HT-29 (cell line): ENCODE measurements at places on chromosomes 12 and 14. TPM values are rescaled to one million over a fixed set of nuclear protein-coding genes. Genes with fewer than 3 reads are reported as not detected.

The SERPINA4 gene
- 0.57 and 1.8 TPM in 2 replicates for total RNA-seq

The TAS2R8 gene
- not detected in 2 replicates for total RNA-seq

DNA sequence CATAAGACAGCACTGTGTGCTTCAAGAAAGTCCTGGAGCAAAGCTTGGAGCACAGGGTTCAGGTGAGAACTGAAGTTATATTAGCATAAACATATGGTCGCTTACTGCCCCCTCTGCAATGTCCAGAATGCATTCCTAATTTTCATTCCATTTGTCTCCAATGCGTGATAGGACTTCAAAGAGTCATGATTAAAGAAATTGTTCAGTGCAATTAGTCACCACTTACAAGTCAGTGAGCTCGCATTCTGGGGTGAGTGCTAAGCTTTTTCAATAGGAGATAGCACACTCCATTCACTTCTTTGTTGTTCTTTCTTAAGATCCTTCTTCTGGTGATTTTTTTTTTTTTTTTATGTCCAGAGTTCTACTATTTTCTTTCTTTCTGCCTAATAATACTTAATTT, 398.4 kb downstream of the SYT1 start:
- DNase-seq, result no peak

GRCh38 chr12:6319446-6319845, 9.0 kb downstream of the PLEKHG6 start:
- DNase-seq, result no peak

DNA sequence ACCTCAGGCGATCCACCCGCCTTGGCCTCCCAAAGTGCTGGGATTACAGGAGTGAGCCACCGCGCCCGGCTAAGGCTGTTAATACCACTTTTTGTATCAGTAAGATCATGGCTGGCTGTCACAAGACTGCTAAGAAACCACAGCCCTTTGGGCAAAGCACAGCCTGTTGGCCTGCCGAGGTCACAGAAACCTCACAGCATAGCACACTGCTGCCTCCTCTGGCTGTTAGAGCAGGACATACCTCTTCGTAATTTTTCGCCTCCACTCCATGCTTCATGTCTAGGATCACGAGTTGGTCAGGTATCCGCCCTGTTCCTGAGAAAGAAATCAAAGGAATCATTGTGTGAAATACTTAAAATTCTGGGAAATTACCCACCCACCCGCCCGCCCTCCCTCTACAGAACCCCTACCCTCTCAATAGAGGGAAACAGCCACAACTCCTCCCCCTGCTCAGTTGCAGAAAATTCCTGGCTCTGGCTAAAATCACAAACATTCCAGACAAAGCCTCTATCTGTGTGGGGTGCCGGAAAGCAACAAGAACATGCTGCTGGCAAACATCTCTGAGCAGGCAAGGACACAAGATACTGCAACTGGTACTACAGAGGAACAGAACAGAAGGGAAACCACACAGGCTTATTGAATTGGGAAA, 20.7 kb upstream of the NEK9 start:
- DNase-seq, result peak; percentile 78

The PCNX1 gene
- 10.9 and 11.8 TPM in 2 replicates for total RNA-seq

GRCh38 chr14:94884616-94885230, 114.8 kb upstream of the GSC start:
- no peak for DNase-seq

The A2ML1 gene
- total RNA-seq, result not detected in 2 replicates

The ALX1 gene
- not detected in 2 replicates for total RNA-seq

DNA sequence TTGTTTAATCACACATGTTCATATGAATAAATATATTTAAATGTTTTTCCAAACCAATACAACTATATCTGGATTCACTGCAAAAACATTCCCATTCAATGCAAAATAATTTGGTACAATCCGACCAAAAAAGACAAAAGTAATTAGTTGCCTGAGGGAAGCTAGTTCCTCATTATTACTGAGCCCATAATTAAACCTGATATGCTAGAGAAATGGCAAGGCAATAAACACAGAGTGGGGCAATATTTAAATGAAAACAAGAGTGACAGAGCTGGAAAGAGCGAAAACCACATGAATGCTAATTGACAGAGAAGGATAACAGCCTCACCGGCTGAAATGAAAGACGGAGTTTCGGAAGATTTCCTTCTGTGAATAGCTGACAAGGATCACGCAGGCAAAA, 82.6 kb downstream of the TMCC3 start:
- DNase-seq, result no peak

DNA sequence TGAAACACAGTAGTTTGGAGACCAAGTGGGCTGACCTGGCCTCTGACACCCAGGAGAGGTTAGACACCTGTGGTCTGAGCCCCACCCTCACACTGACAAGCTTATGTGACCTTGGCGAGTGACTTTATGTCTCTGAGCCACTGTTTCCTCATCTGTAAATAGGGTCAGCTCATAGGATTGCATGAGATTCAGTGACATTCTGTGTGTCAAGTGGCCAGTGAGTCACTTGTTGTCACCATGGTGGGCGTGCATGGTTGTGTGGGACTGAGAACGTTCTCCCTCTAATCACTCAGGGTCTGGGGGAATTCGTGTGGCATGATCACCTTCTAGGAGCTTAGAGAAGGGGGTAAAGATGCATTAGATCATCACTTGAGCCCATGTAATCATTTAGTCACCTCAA, 146.4 kb downstream of the PHETA1 start:
- DNase-seq, result no peak
